ENCODE measurements at places on chromosomes 1 and 21.

- DNase-seq, result no peak
These were observed 27.9 kb upstream of the EFHD2 start for GRCh38 chr1:15381805-15382204.

GRCh38 chr1:216822480-216822879 is 99.3 kb upstream of the ESRRG start:
- no peak for DNase-seq

DNA sequence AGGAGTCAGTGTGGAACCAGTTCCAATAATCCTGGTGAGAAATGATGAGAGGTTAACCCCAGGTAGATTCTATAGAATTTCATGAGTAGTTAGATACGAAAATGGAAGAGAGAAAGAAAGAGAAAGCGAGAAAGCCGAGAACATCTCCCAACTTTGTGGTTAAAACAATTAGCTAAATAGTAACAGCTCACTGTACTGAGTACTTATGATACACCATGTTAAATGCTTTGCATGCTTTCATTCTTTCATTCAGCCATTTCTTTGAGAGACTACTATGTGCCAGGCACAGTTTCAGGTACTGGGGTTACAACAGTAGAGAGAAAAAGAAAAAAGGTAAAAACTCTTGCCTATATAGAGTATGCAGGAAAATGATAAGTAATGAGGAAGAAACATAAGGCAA is 109.7 kb upstream of the SYT6 start:
- no peak for DNase-seq

DNA sequence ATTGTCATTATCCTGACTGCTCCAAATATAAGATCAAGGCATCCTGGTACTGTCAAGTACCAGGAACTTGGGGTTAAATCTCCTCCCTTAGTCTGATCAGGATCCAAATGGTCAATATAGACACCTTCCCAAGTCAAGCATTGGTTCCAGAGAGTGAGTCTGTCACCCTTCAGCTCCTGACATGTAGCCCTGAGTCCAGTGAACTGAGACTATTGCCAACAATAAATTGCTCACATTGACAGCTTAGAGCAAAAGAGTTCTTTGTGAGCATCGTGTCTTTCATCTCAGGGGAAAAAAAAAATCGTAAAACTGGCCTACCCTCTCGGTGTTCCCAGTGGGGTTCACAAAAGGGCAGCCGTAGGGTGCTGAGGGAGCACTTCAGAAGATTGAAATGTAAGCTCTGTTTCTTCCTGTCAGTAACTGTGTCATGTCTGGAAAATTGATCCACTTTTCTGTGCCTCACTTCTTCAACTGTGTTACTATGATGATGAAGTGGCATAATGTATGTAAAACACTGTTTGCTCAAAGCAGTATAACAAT is 228.5 kb downstream of the KCNH1 start:
- DNase-seq, result no peak

DNA sequence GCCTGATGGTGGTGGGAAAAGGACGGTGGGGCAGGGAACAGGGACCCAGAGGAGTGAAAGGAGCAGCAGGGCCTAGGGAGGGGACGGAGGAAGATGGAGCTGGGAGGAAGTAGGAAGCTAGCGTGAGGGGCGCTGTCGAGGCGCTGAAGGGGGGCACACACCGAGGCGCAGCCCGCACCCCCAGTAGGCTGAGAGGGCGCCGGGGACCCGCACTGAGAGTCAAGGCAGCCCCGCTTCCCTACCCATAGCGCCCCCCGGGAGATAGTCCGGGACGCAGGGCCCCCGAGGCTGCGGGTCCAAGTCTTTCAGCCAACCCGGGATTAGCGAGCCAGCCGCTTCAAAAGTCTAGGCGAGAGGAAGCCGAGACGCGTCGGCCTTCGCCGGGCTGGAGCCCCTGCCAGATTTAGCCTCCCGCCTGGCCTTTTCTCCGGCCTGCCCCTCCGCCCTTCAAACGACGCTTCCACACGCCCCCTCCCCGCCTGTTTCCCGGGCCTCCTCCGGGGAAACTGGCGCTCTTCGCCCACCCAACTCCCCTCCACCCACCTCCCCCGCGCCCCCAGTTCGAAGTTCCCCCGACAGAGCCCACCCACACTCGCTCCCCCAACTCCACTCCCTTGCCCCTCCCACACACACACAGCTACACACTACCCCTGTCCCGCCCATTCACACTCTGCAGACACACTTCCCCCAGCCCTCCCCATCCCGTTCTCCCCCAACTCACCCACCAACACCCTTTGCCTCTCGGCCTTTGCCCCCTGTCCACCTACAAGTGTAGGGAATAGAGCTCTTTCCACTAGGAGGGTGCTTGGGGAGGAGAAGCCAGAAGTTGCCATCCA is 7.8 kb upstream of the PROX1 start:
- peak; percentile 79 for DNase-seq

- no peak for DNase-seq
These were observed 204.9 kb upstream of the USP25 start for GRCh38 chr21:15524855-15525254.

- DNase-seq, result no peak
These were observed 104.0 kb downstream of the PDE9A start for GRCh38 chr21:42757422-42757821.

DNA sequence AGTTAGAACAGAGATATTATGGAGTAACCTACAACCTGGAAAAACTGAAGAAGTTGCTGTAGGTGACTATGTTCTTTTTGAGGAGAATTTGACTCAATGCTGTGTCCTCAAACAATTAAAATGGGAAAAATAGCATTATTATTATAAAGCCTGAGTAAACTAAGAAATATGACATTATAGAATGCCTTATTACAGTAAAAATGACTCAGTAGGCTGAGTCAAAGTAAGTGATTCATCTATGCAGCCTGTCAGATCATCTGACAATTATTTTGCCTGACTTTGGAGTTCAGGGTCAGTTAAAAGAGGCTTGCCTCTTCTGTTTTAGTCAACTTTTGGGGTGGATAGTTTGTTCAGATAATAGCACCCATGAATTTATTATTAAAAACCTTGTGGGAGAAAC is 150.8 kb upstream of the PTGFR start:
- DNase-seq, result no peak

GRCh38 chr1:40703316-40703715 is 11.8 kb downstream of the NFYC start:
- no peak for DNase-seq

DNA sequence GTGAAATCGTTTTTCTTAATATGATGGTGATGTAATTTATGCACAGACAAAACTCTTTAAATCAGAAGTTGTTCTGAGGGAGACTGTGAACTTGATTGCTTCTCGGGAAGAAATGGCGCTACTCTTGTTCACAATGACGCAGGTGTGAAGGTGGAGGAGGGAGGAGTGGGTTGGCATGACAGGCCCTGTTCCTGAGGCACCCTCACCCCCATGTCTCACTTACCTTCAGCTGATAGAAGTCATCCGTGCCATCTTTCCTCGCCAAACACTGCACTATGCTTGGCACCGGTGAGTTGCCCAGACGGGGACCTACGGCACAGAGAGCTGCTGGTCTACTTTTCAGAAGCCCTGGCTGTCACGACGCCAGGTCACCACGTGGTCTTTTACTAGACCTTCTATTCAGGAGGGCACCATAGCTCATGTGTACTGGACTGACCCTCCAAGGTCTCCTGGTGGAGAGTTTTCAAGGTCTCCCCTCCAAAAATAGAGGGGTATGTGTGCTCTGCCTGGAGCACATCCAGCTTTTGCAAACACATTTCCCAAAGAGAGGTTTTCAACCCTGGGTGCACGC is 27.1 kb downstream of the STK40 start:
- no peak for DNase-seq

DNA sequence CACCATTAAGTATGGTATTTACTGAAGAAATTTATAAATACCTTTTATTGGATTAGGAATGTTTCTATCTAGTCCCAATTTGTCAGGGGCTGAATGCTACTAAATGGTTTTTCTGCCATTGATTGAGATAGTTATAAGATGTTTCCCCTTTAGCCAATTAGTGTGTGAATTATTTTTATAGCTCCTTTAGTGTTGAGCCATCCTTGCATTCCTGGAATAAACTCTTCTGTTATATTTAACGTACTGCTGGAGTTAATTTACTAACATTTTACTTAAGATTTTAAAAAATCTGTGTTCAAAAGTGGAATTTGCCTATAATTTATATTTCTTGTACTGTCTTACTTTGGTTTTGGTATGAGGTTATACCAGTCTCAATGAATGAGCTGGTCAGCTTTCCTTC is 25.4 kb upstream of the LRRC3 start:
- no peak for DNase-seq

DNA sequence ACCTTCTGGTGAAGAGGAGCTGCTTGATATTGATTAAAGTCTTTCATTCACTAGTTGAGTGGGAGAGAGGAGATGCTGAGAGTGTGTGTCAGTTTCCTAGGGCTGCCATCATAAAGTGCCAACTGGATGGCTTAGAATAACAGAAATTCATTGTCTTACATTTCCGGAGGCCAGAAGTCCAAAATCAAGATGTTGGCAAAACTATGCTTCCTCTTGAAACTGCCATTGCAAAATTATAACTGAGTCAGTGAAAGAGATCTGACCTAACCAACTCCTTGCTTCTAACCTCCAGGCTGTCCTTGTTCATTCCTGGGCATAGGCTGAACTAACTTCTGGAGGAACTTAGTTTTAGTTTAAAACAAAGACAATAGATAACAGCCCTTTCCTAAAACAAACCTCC is 47.1 kb downstream of the PTGS2 start:
- DNase-seq, result no peak

GRCh38 chr1:116311193-116311592 is 61.9 kb upstream of the ATP1A1 start:
- DNase-seq, result no peak

GRCh38 chr1:76090283-76091203 is 16.0 kb downstream of the ST6GALNAC3 start:
- DNase-seq, result no peak

GRCh38 chr1:183288583-183288982 is 102.5 kb downstream of the LAMC2 start:
- no peak for DNase-seq

GRCh38 chr1:101974599-101975274 is 22.0 kb downstream of the OLFM3 start:
- DNase-seq, result no peak

DNA sequence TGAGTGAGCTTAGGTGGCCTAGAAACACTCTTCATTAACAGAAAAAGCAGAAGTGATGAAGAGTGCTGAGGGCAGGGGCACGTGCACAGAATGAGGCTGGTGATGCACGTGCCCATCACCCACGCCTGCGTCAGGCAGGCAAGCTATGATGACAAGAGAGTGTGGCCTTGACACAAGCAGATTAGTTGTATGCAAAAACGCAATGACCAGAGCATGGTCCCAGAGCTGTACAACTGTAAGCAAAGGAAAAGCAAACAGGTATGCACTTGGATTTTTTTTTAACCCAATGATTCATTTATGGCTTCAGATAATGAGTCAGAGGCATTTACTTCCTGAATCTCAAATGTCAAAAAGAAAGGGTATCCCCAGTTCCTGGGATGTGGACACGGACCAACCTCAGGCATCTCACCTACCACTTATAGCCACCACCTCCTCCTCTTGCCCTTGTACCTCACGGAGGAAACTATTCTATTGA is 9.1 kb upstream of the TMEM61 start:
- peak; percentile 17 for DNase-seq

GRCh38 chr1:227299241-227299627 is 19.1 kb downstream of the CDC42BPA start:
- no peak for DNase-seq

DNA sequence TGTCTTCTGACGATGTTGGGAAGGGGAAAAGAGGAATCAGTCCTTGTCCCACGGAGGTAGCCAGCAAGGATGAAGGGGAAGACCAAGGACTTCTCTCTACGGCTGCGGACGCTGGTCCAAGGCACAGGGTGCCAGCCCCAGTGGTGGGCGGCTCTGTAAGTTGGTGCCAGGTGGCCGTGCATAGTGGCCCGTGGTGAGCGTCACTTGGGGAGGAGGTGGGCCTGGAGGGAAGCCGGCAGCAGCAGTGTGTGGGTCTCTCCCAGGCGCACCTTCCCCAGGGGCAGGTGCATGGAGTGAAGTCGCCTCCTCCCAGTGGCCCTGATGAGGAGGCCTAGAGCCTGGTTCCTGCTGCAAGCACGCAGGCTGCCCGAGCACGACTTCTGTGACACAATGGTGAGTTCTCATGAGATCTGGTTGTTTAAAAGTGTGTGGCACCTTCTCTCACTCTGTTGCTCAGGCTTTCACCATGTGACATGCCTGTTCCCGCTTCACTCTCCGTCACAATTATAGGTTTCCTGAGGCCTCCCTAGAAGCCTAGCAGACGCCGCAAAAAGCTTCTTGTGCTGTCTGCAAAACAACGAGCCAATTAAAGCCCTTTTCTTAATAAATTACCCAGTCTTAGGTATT is 43.6 kb upstream of the TIAM1 start:
- no peak for DNase-seq

- no peak for DNase-seq
These were observed 32.7 kb upstream of the ENAH start for GRCh38 chr1:225685476-225686176.

GRCh38 chr1:66331658-66332547 is 202.1 kb upstream of the SGIP1 start:
- DNase-seq, result peak; percentile 59

- DNase-seq, result no peak
These were observed 419.5 kb downstream of the LRRIQ3 start for GRCh38 chr1:73778471-73778870.

DNA sequence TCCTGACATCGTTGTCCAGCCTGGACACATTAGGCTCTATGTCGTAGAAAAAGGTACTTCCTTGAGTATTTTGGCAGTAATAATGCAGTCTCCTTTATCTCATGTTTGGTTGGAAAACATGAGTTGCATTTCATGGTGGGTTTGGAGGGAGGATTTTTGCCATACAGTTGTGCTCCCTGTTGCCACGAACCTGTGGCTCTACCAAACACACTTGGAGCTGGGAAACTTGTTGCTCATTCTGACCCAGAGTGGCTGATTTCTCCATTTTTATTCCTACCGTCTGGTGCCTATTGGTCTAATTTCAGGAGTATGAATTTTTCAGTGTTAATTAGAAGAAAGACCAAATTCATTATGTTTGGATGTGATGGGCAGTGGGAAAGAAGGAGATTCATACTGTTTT is 50.7 kb downstream of the MPZL1 start:
- no peak for DNase-seq

- DNase-seq, result no peak
These were observed 27.9 kb upstream of the BATF3 start for GRCh38 chr1:212727386-212728181.

- peak; percentile 13 for DNase-seq
These were observed 59.9 kb downstream of the C1orf198 start for GRCh38 chr1:230808281-230808872.

- DNase-seq, result no peak
These were observed 25.4 kb downstream of the NUP210L start for GRCh38 chr1:154129391-154129970.
